Pancreas (tissue), 10 donors: ENCODE measurements at places on chromosomes 2 and 18. TPM values are rescaled to one million over a fixed set of nuclear protein-coding genes. Genes with fewer than 3 reads are reported as not detected.

MROH2A gene
- not detected for polyA plus RNA-seq

DNAJC5G gene
- 0.34 TPM for polyA plus RNA-seq

MC5R gene
- not detected for polyA plus RNA-seq

AQP12A gene
- 744 TPM for polyA plus RNA-seq

MRPS9 gene
- polyA plus RNA-seq, result 13.1 TPM

C2orf15 gene
- 5.2 TPM for polyA plus RNA-seq

ITGA4 gene
- polyA plus RNA-seq, result 0.28 TPM

CYTIP gene
- 0.68 TPM for polyA plus RNA-seq

SLC38A11 gene
- 2.5 TPM for polyA plus RNA-seq

GNAL gene
- 0.72 TPM for polyA plus RNA-seq

HTR2B gene
- polyA plus RNA-seq, result 0.11 TPM

QPCT gene
- polyA plus RNA-seq, result 15.3 TPM

GPR55 gene
- not detected for polyA plus RNA-seq

PFN4 gene
- 0.63 TPM for polyA plus RNA-seq

IL1F10 gene
- polyA plus RNA-seq, result not detected

EVA1A gene
- polyA plus RNA-seq, result 36.8 TPM

SLC4A3 gene
- 9.9 TPM for polyA plus RNA-seq

KLHL41 gene
- 0.87 TPM for polyA plus RNA-seq

DPP10 gene
- 1.5 TPM for polyA plus RNA-seq

NYAP2 gene
- 0.07 TPM for polyA plus RNA-seq

DYNAP gene
- not detected for polyA plus RNA-seq

FAM237A gene
- polyA plus RNA-seq, result not detected

LBX2 gene
- 1.3 TPM for polyA plus RNA-seq

RAX gene
- not detected for polyA plus RNA-seq

HTRA2 gene
- polyA plus RNA-seq, result 16.9 TPM

SFT2D3 gene
- 5.5 TPM for polyA plus RNA-seq

UGT1A10 gene
- polyA plus RNA-seq, result not detected
